ENCODE measurements at places on chromosomes 13 and 19.

DNA sequence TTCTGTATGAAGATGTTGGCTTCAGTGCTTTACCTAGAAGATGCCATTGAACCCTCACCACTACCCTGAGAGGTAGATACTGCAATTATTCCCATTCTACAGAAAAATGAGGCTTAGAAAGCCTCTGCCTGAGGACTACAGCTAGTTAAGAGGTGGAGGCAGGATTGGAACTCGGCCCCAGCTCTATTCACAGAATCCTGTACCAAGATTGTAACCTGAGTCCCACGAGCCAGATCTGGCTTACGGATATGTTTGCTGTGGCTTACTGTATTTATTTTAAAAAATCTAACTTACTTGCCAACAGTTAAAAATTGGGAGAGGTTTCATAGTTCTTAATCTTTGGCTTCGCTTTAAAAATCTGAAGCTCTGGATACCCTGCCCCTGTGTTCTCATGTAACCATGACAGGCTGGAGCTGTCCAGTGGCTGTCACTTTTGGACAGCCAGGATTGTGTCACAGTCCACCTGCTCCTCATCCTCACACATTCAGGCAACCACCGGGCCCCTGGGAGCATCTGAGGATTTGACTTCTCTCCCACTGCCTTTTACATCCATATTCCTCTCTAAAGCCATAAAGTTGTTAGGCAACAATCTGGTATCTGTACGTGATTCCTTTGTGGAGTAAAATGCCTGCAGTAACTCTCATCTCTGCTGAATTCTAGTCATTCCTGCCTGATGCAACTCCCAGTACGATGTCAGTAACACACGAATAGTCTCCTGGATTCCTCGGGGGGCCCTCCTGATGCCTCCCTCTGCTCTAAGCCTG lies 160.8 kb upstream of the SERP2 start:
- DNase-seq, result no peak

DNA sequence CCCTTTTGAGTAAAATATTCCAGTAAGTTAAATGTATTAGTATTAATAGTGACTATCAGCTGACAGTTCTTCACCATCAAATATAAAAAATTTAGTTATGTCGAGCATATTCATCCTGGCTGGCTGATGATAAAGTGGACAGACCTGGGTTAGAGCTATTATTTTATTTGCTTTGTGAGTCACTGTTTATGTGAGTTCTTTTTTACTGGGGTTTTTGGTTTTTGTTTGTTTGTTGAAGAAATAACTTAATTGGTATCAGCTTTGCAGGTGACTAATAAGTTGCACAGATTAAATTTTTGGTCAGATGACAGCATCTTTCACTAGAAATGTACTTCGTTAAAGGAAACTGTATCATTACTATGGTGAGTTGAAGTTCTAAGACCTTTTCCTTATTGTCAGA lies 224.7 kb downstream of the GGACT start:
- DNase-seq, result no peak

DNA sequence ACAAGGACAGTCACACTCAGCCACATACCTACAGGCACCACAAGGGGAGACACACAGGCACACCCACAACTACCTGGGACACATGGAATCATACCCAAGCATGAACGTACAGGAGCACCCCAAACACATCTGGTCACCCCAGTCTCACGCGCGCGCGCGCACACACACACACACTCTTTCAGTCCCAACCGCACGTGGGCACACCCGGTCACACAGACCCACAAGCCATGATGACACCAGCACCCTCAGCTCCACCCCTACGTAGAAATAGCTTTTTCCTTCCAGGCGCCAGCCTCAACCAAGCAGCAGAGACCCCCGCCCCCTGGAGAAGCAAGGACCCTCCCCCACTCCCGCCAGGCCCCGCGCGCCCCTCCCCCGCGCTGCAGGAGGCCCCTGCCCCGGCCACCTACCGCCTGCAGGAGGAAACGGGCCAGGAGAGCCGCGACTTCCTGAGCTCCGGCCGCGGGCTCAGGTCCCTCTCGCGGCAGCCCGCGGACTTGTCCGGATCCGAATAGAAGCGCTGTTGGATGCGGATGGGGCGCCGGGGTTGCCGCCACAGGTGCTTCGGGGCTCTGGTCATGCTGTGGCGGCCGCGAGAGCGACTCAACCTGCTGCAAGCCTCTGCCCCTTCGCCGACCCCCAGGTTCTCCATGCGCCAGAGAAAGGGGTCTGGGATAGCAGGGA lies 6.4 kb upstream of the PDE4C start:
- no peak for DNase-seq

DNA sequence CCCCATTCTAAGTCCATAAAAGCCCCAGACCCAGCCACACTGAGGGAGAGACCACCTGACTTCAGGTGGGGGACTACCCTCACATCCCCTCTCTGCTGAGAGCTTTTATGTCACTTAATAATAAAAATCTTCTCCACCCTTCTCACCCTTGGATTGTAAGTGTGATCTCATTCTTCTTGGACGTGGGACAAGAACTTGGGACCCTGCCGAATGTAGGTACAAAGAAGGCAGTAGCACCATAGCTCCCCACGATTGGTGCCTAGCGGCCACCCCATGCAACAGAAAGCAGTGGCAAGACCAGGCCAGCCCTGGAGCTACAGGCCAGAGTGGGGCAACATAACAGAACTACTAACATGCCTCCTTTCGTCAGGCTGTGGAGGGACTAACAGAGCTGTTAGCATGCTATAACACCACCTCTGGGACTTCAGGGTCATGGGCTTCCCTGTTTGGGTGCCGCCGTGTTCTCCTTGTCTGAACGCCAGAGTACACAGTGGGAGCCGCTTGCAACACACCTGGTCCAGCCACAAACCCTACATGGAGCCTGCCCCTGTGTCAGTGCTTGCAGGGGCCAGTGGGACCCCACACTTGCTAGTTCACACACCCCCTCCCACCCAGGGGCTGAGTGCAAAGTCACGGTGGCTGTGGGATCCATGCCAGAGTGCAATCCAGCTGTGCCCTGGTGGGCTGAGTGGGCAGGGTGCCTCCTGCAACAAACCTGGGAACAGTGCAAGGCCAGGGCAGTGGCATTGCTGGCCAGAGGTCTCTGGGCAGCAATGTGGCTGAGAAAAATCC lies 5.2 kb upstream of the FBXO17 start:
- DNase-seq, result no peak

GRCh38 chr19:6228551-6229215 lies 51.1 kb downstream of the MLLT1 start:
- DNase-seq, result no peak

GRCh38 chr19:55479451-55480230 lies 3.2 kb downstream of the ZNF628 start:
- DNase-seq, result no peak

DNA sequence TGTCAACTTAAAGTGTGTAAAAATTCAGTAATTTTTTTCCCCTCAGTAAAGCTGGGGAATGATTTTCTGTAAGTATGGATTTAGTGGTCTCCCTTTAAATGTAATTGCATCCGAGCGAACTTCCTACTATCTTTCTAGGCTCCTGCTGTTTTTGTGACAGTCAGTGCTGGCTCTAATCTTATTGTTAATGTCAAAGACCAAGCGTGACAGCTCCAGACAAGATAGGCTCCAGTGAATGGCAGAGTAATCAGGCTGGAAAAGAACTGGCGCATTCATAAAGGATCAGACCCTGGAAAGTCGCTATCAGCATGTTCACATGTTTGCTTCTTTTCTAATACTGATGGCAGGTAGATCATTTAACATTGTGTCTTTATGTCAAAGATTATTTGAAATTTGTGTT lies 908.0 kb upstream of the ATXN8OS start:
- no peak for DNase-seq

DNA sequence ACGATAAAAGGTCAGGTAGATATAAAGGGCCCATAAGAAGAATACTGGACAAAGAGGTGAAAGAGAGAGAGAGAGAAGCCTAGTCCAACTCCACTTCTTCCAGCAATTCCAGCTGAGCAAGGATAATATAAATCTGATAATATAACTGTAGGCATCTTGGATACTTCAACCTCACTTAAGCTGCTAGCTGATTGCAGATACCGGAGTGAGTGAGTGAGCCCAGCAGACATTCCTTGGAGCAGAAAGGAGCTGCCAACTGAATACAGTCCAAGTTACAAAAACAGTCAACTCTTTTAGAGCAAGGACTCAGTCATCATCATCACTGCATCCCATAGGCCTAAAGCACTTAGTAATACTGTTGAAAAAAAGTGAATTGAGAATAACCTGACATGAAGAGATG lies 387.6 kb downstream of the SLITRK6 start:
- DNase-seq, result no peak

GRCh38 chr13:25688536-25688935 lies 316.8 kb downstream of the ATP8A2 start:
- DNase-seq, result no peak

DNA sequence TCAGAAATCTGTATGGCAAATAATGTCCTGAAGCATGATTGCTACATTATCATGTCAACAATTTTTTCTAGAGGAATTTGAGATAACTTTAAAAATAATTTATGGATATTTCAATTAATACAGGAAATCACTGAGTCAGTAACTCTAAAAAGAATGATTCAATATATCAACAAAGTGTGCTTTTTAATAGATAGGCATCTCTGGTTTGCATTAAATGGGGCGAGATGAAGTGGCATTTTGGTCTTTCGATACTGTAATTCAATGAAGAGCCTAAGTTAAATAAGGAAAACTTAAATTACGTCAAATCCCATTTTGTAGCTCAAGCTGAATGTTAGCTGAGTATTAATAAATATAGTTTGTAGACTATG lies 342.8 kb downstream of the DACH1 start:
- no peak for DNase-seq

DNA sequence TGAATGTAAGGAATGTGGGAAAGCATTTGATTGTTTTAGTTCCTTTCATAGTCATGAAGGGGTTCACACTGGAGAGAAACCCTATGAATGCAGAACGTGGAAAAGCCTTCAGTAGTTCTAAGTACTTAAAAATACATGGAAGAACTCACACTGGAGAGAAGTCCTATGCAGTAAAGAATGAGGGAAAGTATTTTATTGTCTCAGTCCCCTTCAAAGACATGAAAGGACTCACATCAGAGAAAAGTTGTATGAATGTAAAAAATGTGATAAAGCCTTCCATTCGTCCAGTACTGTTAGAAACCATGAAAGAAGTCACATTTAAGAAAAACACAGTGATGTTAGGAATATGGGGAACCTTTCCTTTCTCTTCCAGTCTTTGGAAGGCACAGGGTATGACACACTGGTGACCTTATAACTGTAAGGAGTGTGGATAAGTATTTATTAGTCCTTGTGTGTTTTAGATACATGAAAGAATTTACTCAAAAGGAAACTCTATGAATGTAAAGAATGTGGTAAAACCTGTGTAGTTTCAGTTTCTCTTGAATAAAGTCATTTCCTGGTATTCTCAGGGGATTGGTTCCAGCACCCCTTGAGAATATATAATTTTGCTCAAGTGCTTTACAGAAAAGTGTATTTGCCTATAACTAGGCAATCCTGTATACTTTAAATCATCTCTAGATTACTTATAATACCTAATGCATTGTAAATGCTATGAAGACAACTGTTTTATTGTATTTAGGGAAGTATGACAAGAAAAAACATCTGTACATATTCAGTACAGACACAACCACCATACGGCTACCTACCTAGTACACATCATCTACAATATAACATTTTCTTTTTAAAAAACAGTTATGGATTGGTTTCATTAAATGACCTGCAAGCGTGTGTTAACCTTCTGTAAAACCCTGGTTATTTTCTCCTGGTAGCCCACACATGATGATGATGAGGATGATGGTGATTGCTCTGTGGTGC lies 52.8 kb downstream of the ZNF823 start:
- no peak for DNase-seq

- no peak for DNase-seq
These were observed 146.5 kb upstream of the EDNRB start for GRCh38 chr13:78065141-78065540.

DNA sequence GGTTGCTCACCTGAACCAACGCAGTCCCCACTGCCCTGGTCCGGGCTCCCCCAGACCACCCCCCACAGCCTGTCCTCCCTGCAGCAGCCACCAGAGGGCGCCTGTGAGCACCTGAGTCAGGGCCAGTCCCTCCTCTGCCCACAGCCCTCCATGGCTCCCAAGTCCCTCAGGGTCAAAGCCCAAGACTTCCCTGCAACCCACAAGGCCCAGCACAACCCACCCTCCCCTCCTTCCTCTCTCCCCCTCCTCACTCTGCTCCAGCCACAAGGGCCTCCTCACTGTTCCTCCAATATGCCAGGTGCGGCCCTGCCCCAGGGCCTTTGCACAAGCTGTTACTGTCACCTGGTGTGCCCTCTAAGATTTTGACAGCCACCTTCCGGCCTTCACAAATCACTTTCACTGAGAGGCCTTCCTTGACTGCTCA lies 10.9 kb downstream of the GNA15 start:
- peak; percentile 55 for DNase-seq

- peak; percentile 61 for DNase-seq
These were observed 127.0 kb downstream of the IER2 start for GRCh38 chr19:13277104-13277809.

GRCh38 chr13:93882086-93882651 lies 597.3 kb downstream of the DCT start:
- no peak for DNase-seq

GRCh38 chr19:11263726-11264125 lies 1.4 kb upstream of the DOCK6 start:
- no peak for DNase-seq

GRCh38 chr19:30682999-30683536 lies 310.9 kb downstream of the ZNF536 start:
- peak; percentile 84 for DNase-seq

DNA sequence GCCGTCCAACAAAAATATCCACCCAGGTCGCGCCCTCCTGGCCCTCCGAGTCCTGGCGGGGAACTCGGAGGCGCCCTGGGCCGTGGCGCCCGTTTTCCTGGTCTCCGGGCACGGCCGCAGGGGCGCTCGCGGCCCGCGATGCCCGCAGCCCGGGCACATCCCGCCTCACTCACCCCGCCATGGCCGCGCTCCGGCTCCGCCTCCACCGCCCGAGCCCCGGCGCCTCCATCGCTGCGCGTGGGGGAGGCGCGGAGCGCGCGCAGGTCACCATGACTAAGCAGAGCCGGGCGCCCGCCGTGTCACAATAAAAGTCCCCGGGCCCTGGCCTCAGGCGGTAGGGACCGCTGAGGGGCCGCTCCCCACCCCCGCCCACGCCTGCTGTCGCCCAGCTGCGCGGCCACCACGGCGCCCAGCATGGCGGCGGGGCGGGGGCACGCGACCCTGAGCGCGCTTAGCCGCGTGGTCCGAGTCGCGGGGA lies 593 bp downstream of the KEAP1 start:
- peak; percentile 92 for DNase-seq

DNA sequence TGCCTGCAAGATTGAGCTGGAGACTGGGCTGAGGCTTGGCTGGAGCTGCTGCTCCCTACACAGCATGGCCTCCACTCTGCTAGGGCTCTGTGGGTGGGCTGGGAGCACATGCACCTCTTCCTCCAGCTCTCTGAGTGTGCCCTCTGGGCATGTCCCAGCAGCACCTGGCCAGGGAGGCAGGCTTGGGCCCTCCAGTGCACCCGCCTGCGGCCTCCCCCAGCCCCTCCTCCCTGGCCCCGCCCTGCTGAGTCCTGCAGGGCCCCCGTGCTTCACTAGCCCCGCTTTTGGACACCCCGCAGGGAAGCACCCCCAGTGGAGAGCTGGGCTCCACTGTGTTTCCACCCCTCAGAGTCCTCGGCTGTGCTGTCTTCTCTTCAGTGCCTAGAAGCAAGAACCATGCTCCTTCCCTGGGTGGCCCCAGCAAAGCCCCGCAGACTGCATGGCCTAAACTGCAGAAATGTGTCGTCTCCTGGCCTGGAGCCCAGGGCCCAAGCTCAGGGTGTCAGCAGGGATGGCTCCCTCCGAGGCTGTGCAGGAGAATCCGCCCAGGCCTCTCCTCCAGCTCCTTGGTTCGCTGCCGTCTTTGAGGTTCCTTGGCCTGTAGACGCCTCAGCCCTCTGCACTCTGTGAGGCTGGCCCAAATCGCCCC lies 5.0 kb upstream of the TEX29 start:
- DNase-seq, result no peak
